ENCODE measurements at places on chromosomes 7 and 10. TPM values are rescaled to one million over a fixed set of nuclear protein-coding genes. Genes with fewer than 3 reads are reported as not detected.
A peak's percentile ranks its signal among the peaks of the same experiment; 100 is the strongest.

DNA sequence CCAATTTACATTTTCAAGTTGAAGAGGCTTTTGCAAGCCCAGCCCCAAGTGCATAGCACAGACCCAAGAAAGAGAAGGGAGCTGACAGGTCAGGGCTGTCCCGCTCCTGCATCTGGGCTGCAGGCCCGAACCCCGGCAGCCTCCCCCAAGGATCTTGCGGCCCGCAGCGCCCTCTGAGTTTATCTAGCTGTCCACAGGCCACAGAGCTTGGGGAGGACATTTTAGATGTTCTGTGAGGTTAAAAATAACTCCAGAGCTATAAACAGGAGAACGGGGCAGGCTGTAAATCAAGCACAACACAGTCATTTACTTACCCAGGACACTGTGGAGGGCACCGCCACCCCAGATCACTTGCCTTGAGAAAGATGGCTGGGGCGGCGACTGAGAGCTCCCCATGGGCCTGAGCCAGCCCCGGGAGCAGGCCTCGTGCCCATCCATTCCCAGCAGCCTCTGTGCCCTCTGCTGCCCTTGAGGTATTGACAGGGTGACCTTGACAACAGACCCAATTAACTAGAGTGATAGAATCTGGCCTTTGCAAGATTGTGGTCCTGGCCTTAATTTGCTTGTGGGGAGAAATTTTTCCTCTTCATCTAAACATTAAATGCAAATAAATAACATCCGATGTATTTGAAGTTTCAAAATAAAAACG is 563.0 kb downstream of the TCERG1L start:
- H3K27me3 ChIP-seq = no peaks in the 10 kb centered on the region
- no peaks in the 10 kb centered on the region for H3K36me3 ChIP-seq
- H3K4me3 ChIP-seq = no peak overlapping the region
- H3K27ac ChIP-seq = no peak overlapping the region
- no peak for DNase-seq

HABP2 gene
- total RNA-seq = not detected

- no peak for DNase-seq
- H3K4me3 ChIP-seq = no peak overlapping the region
- H3K4me1 ChIP-seq = no peaks in the 10 kb centered on the region
- H3K27me3 ChIP-seq = no peaks in the 10 kb centered on the region
- H3K36me3 ChIP-seq = no peaks in the 10 kb centered on the region
Measured at GRCh38 chr7:46696741-46697140, 775.7 kb upstream of the IGFBP3 start.

- H3K36me3 ChIP-seq = no peaks in the 10 kb centered on the region
- H3K27me3 ChIP-seq = peaks cover 39% of the 10 kb centered on the region
- DNase-seq = peak; percentile 42
- H3K27ac ChIP-seq = no peak overlapping the region
- H3K4me1 ChIP-seq = no peaks in the 10 kb centered on the region
- H3K4me3 ChIP-seq = no peak overlapping the region
Measured at GRCh38 chr7:141533149-141533949, 17.9 kb upstream of the AGK start.

DNA sequence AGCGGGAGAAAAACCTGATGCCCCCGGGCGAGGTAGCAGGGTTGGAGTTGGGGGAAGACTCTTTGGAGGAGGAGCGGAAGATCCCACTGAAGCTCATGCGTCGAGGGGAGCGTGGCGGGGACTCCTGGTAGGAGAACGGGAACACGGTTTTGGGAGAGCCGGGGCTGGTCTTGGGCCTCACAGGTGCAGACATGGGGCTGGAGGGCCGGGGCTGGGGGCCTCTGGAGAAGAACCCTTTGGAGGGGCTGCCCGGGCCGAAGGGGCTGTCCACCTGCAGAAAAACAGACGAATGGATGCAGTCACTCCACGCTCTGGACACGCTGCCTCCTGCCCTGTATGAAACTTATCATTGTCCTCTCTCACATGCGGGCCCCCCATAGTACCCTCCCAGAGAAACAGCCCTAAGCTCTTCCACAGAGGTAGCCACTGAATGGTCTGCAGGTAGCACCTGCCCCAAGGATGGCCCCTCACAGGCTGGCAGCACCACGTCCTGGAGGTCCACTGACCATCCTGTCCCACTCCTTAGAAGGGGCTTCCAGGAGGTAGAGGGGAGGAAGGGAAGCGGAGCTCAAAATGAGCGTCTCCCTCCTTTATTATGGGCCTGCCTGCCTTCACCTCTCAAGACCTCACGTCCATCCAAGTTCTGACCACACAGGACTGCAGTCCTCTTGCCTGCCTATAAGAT is 95.6 kb downstream of the PRKAG2 start:
- H3K27me3 ChIP-seq = no peaks in the 10 kb centered on the region
- H3K4me1 ChIP-seq = peaks cover 5% of the 10 kb centered on the region
- H3K27ac ChIP-seq = no peak overlapping the region
- peaks cover 3% of the 10 kb centered on the region for H3K36me3 ChIP-seq

DNA sequence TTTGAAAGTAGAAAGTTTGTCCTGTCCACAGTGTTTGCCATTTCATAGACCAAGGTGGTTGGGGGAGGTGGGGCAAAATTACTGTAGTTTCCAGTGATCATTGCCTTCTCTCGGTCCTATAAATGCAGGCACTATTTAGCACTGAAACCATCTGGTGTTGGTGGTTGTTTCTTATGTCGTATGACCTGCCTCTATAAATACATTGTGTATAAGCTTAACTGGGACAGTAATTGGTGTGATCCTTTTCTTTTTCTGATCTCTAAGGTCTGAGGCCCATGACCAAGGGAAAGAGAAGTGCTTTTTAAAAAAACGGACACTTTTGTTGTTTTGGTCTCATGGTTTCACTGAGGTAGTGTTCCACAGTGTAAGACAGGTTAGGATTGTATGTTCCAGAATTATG is 63.1 kb downstream of the AUTS2 start:
- H3K4me1 ChIP-seq = no peaks in the 10 kb centered on the region
- H3K27ac ChIP-seq = no peak overlapping the region
- no peak overlapping the region for H3K4me3 ChIP-seq
- H3K36me3 ChIP-seq = no peaks in the 10 kb centered on the region
- no peak for DNase-seq
- H3K27me3 ChIP-seq = peaks cover 7% of the 10 kb centered on the region

ODAD2 gene
- total RNA-seq = 0.62 TPM

DNA sequence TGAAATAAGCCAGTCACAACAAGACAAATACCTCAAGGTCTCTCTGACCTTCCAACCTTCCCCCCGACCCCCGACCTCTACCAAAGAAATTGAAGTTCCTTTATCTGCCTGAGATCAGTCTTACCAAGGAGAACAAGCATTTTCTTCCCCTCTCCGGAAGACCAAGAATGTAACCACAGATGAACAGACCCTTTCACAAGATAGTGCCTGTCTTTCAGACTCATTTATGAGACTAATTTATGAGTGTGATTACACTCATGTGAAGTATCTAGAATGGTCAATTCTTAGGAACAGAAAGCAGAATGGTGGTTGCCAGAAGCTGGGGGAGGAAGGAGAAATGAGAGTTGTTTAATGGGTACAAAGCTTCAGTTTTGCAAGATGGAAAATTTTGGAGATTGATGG is 108.9 kb upstream of the MKLN1 start:
- no peak for DNase-seq
- H3K4me3 ChIP-seq = no peak overlapping the region
- no peaks in the 10 kb centered on the region for H3K27me3 ChIP-seq
- H3K27ac ChIP-seq = no peak overlapping the region

LEP gene
- not detected for total RNA-seq

DTX2 gene
- 13.7 TPM for total RNA-seq

DNA sequence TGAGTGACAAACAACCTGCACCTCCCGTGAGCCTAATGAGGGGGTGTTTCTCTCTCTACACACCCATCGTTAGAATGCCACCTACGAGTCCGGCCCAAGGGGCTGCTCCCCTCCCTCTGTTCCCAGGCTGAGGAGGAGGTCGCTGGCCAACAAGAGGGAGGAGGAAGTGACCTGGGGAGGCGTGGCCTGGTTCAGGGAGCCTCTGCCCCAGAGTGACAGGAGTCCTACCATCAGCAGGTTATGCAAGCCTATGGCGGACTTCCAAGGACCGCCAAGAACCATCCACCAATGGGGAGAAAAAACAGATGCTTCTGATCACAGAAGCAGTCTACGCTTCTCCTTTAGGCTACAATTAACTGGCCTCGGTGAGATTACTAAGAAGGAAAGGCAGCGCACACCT is 12.3 kb upstream of the EGFR start:
- no peak for DNase-seq
- H3K4me3 ChIP-seq = no peak overlapping the region
- no peaks in the 10 kb centered on the region for H3K4me1 ChIP-seq
- no peak overlapping the region for H3K27ac ChIP-seq
- no peaks in the 10 kb centered on the region for H3K36me3 ChIP-seq
- peaks cover 21% of the 10 kb centered on the region for H3K27me3 ChIP-seq

NAT16 gene
- total RNA-seq = not detected

DNA sequence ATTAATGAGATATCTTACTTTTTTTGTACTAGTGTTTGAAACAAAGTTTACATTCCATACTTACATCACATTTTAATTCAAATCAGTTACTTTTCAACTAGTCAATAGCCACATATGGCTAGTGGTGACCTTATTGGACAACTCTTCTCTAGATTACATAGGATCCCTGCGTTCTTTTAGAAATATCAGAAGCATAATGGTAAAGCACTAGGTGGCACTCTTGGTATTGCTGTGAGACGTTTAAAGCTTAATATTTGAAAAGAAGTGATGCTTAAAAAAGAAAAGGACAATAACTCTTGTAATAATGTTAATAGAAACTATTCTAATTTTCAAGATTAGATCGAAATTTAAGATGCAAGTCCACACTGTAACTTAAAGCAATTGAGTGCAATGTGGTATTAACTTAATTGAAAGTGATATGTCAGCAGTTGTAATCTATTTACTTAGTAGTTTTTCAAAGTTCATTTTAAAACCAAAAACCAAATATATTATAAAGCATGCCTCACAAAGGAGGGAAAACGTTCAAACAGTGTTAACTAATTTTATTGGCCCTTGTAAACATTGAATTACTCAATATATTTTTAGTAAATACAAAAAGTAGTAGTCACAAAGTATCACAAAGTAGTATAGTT is 339.1 kb downstream of the ATRNL1 start:
- H3K36me3 ChIP-seq = no peaks in the 10 kb centered on the region
- DNase-seq = no peak
- no peak overlapping the region for H3K4me3 ChIP-seq
- no peaks in the 10 kb centered on the region for H3K4me1 ChIP-seq
- no peak overlapping the region for H3K27ac ChIP-seq

SPAM1 gene
- total RNA-seq = not detected

- H3K4me1 ChIP-seq = no peaks in the 10 kb centered on the region
- no peaks in the 10 kb centered on the region for H3K36me3 ChIP-seq
- no peaks in the 10 kb centered on the region for H3K27me3 ChIP-seq
- no peak overlapping the region for H3K4me3 ChIP-seq
- no peak overlapping the region for H3K27ac ChIP-seq
Measured at GRCh38 chr7:115582956-115583355, 447.6 kb downstream of the TFEC start.

- peaks cover 15% of the 10 kb centered on the region for H3K4me1 ChIP-seq
- H3K4me3 ChIP-seq = no peak overlapping the region
- peaks cover 23% of the 10 kb centered on the region for H3K27me3 ChIP-seq
- H3K36me3 ChIP-seq = no peaks in the 10 kb centered on the region
- peak; percentile 31 for DNase-seq
Measured at GRCh38 chr10:78215645-78216044, 182.0 kb downstream of the RPS24 start.

CYP2E1 gene
- total RNA-seq = not detected

DNA sequence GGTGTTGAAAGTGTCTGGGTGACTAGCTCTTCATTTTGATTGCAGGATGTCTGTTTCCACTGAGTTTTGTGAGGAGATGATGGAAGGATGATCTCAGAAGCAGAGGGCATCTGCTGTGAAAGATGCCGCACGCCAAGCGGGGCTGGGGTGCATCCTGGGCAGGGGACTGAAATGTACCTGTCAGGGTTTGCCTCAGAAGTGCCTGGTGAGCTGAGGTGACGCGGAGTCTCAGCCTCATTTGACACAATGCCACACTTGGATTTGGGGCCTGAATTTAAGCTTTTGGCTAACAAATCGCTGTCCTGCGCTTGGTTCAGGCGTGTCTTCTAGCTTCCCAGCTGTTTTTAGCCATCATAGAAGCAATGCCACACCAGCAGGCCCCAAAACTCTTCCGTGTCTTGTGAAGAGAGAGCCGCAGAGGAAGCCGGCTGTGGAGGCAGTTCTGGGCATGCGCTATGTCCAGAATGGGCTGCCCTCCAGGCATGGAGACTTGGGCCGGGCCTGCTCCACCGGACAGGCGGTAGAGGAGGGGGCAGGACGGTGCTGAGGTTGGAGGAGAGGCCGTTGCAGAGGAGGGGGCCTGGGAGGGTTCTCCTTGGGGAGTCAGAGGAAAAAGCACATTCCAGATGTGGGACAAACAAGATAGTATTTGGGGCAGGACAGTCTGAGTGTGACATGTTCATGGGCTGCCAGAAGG is 31.2 kb downstream of the WDR86 start:
- DNase-seq = no peak
- peaks cover 15% of the 10 kb centered on the region for H3K27me3 ChIP-seq
- no peak overlapping the region for H3K4me3 ChIP-seq
- H3K27ac ChIP-seq = no peak overlapping the region
- no peaks in the 10 kb centered on the region for H3K36me3 ChIP-seq

ZNF786 gene
- 4.6 TPM for total RNA-seq

ZNF518A gene
- 13.0 TPM for total RNA-seq

CALHM1 gene
- total RNA-seq = not detected

GRCh38 chr7:7706556-7707172 is 11.7 kb downstream of the RPA3 start:
- no peak for DNase-seq
- H3K27me3 ChIP-seq = no peaks in the 10 kb centered on the region
- no peak overlapping the region for H3K4me3 ChIP-seq
- H3K4me1 ChIP-seq = peaks cover 16% of the 10 kb centered on the region

GRCh38 chr7:115864082-115864481 is 166.5 kb downstream of the TFEC start:
- H3K27me3 ChIP-seq = no peaks in the 10 kb centered on the region
- H3K36me3 ChIP-seq = no peaks in the 10 kb centered on the region
- no peak overlapping the region for H3K27ac ChIP-seq
- H3K4me3 ChIP-seq = no peak overlapping the region
- DNase-seq = no peak

- no peak overlapping the region for H3K27ac ChIP-seq
- H3K4me3 ChIP-seq = no peak overlapping the region
- H3K36me3 ChIP-seq = no peaks in the 10 kb centered on the region
- no peaks in the 10 kb centered on the region for H3K4me1 ChIP-seq
Measured at GRCh38 chr10:57919864-57920263, 347.8 kb downstream of the IPMK start.

TRIM50 gene
- not detected for total RNA-seq

DNA sequence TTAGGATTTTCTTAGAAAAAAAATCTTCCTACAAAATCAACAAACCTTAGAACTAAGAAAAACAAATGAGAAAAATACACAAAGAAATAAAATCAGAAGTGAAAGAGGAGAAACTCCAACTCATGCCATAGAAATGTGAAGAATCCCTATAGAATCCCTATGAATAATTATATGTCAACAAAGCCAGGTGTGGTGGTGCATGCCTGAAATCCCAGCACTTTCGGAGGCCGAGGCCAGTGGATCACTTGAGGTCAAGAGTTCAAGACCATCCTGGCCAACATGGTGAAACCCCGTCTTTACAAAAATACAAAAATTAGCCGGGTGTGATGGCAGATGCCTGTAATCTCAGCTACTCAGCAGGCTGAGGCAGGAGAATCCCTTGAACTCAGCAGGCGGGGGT is 27.1 kb downstream of the ACSM6 start:
- peaks cover 13% of the 10 kb centered on the region for H3K36me3 ChIP-seq
- DNase-seq = no peak
- H3K4me1 ChIP-seq = peaks cover 1% of the 10 kb centered on the region
- H3K27ac ChIP-seq = no peak overlapping the region
- H3K4me3 ChIP-seq = no peak overlapping the region

GRCh38 chr7:43363035-43363791 is 219.7 kb upstream of the STK17A start:
- no peak overlapping the region for H3K27ac ChIP-seq
- H3K4me3 ChIP-seq = no peak overlapping the region
- H3K27me3 ChIP-seq = peaks cover 3% of the 10 kb centered on the region
- H3K36me3 ChIP-seq = no peaks in the 10 kb centered on the region

All from activated naive CD8-positive, alpha-beta T cell treated with anti-CD3 and anti-CD28 coated beads for 36 hours (primary cell).